CD8-positive, alpha-beta T cell (primary cell): ENCODE measurements at places on chromosomes 13 and 19.

GRCh38 chr13:36251526-36251925 lies 37.2 kb upstream of the SOHLH2 start:
- DNase-seq = no peak

DNA sequence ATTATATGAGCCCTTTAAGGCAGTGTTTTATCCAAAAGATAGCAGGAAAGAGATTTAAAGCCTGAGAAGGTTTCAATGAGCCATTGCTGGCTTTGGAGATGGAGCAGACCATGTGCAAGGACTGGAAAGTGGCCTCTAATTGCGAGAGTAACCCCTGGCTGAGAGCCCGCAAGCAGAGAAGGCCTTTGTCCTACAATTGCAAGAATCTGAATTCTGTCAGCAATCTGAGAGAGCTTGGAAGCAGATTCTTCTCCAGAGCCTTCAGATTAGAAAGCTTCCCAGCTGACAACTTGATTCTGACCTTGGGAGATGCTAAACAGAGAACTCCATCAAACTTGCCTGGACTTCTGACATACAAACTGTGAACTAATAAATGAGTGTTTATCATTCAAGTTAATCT lies 528.7 kb upstream of the KLF12 start:
- no peak for DNase-seq

DNA sequence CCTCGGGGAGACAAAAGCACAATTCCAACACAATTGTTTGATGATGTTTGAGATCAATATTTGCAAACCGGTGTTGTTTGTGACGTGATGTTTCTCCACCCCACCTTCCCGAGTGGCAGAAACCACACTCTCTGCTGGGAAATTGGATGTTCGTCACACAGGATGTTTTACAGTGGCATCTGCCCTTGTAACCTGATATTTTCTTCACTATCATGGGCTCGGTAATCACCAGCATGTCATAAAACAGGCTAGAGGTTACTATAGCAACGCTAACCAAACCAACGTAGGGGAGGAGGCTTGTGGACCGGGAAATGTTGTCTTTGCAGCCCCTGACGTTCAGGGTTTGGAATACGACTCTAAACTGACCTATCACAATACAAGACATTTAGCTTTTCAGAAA lies 454.5 kb downstream of the IRS2 start:
- DNase-seq = no peak

DNA sequence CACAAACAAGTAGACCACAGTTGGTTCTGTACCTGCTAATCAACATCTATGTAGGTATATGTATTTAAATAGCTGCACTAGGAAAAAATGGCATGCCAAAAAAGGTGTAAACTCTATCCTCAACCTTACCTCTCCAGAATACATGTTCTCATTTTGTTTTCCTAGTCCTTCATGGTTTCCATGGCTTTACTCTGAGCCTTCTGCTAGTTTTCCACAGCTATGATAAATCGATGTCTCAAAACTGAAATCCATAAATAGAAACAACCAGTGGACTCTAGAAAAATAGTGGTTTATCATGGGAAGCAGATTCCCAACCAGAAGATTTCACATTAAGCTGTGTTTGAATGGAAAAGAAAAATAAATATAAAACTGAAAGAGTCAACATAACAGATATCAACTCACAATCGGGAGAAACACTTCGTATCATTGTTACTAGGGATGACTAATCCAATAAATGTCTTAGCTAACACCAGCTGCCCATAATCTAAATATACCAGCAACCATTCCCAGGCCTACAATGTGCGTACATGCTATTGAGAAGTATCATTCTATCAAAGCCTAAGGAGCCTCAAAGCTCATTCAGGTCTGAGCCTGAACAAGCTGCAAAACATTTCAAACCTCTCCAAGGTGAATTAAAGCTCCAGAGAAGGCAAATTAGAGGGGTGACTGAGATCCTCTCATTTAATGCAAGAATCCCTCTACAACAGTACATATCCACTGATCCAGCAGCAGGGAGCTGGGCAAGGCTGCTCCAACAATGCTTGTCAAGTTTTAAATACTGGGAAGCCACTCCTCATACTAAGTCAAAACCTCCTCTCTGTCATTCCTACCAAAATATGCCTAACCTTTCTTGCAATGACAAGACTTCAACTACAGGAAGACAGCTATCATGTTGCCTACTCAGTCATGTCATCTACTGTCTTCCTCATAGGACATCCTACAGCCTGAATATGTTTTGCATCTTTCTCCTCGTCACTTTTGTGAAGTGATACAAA lies 90.2 kb downstream of the KCTD12 start:
- DNase-seq = no peak

DNA sequence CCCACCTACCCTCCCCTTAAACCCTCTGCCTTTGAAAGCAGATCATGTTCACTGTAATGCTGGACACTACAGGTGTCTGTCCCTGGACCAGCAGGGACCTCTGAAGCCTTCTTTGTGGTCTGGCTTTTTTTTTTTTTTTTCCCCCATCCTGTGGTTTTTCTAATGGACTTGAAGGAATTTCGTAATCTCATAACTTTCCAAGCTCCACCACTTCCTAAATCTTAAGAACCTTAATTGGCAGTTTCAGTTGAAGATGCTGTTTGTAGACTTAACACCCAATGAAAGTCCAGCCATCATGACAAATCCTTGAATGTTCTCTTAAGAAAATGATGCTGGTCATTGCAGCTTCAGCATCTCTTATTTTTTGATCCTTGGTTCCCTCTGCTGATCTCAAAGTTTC lies 45.0 kb upstream of the LRCH1 start:
- no peak for DNase-seq

DNA sequence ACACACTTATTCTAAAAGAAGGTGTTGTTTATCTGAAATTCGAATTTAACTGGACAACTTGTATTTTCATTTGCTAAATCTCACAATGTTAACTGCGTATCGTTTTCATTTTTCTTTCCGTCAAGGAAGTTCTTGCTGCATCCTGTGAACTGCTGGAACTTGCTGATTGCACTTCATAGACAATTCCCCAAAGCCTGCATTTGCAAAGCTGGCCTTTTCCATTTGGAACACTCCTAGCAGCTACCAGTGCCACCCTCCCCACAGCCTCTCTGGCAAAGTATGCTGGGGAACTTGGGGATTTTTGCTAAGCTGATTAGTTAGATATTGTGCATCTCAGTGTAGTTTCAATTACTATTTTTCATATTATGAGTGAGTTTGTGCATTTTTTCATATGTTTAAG lies 20.4 kb upstream of the ARGLU1 start:
- no peak for DNase-seq

- DNase-seq = no peak
Observed at GRCh38 chr13:42002066-42002465, 41.2 kb upstream of the VWA8 start.

- no peak for DNase-seq
Observed at GRCh38 chr19:47130120-47130588, 481 bp upstream of the SAE1 start.

DNA sequence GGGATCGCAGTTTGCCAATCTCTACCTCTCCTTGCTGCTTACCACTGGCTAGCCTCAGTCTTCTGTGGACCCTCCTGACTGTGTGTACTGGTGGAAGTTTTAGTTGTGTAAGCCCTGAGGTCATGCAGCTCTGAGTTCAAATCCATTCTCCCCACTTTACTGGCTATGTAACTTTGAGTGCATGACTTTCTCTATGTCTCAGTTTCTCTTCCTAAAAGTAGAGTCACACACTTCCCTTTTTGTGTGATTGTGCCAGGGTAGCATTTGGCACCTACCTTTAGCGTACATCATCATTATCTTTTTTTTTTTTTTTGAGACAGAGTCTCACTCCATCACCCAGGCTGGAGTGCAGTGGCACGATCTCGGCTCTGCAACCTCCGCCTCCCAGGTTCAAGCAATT lies 70.3 kb downstream of the MAP4K1 start:
- DNase-seq = no peak

DNA sequence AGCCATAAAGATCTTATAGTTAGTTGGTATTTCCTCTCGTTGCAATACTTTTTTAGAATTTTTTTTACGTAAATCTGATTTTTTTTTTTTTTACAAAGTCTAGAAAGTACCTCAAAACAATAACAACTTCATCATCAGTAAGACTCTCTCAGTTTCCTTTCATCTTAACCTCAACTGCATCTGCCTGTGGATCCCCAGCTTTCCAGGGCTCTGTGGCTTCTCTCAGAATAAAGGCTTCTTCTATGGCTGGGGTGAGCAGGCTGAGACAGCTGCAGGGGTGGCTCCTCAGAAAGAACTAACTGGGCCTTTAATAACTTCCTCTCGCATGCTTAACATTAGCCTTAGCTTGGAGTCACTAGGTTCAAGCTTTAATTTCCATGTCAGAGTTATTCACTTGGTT lies 4.2 kb downstream of the ZNF506 start:
- DNase-seq = peak; percentile 87

- no peak for DNase-seq
Observed at GRCh38 chr13:82688400-82688994, 1193.8 kb downstream of the SLITRK1 start.

DNA sequence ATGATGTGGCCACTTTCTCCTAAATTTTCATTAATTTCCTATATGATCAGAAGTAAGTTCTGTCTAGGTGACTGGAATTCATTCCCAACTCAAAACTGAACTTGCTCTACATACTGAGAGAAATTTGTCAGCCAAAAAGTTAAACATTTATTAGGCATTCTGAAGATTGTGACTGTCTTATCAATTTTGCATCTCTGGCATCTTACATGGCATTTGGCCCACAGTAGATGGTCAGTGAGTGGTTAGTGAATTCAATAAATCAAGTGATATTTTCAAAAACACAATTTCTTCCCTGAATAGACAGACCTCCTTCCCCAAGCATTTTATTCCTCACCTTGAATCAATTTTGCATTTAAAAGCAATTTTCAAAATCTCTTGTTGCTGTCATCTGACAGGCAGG lies 363.2 kb upstream of the NBEA start:
- no peak for DNase-seq

DNA sequence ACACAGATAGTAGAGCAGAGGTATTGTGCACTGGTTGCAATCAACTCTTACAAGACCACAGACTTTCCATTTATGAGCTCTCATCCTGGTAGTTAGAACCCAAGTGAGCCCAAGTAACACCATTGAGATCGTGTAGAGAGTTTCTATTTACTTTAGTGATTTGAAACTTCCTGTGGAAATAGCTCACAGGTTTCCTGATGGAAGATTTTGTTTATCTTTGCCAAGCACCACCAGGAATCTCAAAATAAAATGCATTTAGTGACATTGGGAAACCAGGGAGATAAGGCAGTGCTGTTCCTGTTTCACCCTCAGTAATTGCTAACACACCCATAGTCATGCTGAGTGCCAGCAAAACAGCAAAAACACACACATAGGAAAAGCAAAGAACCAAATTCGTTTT lies 102.5 kb downstream of the FLT1 start:
- no peak for DNase-seq

GRCh38 chr13:21530656-21531055 lies 71.6 kb upstream of the ZDHHC20 start:
- no peak for DNase-seq

DNA sequence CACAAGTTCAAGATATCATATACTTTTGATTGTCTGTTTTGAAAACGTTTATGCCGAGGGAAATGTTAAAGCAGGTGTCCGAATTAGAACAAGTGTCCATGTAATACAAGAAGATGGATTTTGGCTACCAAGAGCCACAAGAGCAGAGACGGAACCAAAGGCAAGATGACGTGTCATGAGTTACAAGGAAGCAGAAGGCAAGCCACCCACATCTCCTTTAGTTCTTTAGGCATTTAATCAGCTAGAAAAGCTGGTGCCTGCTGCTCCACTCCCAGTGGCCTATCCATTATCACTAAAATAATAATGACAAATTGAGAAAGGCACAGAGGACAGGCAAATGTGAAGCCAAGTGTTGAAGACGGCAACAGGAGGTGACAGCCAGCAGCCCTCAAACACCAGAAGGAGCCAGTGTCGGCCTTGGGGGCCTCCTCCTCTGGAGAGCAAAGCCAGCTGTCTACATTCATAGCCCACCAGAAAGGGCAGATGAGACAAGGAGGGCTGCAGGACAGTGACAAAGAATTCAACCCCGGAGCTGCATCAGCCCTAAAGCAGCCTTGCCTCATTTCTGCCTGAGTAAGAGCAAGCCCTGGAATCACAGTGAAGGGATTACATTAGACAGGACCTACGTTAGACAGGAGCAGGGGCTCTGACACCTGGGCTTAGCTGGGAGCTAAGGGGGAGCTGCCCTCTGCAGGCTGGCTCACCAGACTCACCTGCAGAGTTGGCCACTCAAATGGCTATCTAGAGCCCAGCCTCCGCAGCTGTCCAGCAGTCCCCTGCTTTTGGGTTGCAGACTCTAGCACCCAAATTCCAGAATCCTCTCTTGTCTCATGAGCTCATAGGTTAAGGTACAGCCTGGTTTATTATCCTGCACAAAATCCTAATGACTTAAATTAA lies 569.9 kb downstream of the UQCRFS1 start:
- DNase-seq = no peak

- DNase-seq = peak; percentile 92
Observed at GRCh38 chr19:46860846-46861690, at the start of gene ARHGAP35. TSS of gene ARHGAP35 (plus strand) at chr19:46860997. CDS start at chr19:46918676, 57,679 bp downstream.

DNA sequence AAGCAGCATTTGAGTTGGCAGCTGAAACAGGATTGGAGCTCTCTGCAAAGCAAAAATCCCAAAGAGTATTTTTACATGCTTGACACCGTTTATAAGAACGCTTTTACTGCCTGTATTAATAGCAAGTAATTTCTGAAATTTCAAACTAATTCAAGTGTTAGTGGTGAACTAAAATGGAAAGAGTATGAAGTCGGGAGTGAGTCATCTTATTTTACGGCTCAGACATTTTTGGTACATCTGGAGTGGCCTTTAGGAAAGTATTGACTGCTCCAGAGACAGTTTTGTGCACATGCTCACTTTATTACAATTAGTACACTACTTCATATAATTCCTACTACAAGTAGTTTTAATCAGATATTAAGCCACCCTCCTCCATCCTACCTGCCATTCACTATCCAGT lies 167.4 kb downstream of the SLITRK6 start:
- DNase-seq = no peak

GRCh38 chr13:107031716-107032115 lies 463.8 kb upstream of the ARGLU1 start:
- no peak for DNase-seq

DNA sequence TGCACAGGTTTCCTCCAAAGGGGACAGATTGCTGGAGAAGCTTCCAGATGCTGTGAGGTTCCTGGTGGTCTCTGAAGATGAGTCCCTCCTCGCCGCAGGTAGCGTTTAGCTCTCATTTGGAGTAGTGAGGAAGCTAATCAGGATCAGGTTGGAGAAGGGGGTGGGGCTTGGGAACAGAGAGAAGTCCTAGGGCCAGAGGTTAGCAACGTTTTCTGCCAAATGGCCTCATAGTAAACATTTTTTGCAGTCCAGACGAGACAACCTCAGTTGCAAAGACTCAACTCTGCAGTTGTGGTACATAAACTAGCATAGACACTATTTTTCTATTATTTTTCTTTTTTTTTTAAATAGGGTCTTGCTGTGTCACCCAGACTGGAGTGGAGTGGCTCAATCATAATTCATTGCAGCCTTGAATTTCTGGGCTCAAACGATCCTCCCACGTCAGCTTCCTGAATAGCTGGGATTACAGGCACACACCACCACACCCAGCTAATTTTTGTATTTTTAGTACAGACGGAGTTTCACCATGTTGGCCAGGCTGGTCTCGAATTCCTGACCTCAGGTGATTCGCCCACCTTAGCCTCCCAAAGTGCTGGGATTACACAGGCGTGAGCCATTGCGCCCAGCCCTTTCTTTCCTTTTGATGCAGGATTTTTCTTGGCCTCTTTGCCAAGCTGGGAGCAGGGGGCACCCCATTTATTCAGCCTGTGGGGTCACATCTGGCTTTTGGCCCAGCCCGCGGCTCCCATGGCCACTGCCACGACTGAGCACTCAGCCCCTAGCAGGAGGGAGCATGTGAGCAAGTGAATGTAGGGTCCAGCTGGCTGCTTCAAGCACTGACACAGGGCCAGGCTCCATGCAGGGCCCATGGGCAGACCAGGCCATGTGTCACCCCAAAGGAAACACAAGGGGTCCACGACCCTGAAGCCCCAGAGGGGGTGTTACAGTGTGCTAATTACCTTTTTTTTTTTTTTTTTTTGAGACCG lies 34.4 kb upstream of the SIN3B start:
- no peak for DNase-seq
